ENCODE measurements at places on chromosomes 1 and 21.

GRCh38 chr1:182629499-182630096 is 25.4 kb upstream of the RGS16 start:
- DNase-seq, result no peak

DNA sequence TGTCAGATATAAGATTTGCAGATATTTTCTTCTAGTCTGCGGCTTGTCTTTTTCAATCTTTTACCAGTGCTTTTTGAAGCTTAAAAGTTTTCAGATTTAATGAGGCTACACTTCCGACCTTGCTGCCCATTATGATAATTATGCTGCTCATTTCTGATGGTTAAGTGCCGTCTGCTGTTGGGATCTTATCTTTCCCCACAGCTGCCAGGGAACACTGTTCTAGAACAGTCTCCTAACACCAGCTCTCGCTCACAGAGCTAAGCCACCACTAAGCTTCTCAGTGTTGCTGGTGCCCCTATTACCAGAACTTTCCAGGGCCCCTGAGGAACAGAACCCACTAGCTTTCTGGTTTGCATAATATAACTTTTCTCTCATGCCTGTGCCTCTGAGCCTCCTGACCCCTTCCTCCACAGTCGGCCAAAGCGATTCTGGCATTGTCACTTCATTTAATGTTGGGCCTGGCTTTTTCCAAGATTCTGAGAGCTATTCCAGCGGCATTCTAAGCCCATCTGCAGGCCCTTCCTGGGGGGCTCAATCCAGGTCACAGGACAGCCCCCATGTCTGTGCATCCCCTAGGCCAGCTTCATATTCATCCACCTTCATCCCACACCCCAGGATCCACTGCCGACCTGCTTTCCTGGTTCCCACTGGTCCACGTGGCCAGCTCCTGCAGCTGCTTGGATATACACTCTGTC is 237.0 kb downstream of the PTPRU start:
- DNase-seq, result peak; percentile 27

DNA sequence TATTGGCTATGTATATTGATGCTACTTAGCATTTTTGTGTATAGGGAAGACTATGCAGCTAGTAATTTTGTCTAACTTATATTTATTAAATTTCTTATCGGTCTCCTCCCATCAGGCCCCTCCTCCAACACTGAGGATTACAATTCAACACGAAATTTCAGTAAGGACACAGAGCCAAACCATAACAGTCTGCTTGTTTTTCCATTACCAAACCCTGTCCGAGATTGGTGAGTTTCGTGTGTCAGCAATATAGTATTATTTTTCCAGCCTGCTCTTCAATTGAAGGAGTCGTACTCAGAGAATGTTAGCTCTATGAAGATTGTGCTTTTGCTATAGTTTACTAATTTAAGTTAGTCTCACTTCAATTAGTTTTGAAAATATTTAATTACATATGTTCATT is 1495.3 kb downstream of the MRPL39 start:
- DNase-seq, result no peak

- DNase-seq, result no peak
Observed at GRCh38 chr21:34282223-34282622, 81.6 kb upstream of the KCNE2 start.

DNA sequence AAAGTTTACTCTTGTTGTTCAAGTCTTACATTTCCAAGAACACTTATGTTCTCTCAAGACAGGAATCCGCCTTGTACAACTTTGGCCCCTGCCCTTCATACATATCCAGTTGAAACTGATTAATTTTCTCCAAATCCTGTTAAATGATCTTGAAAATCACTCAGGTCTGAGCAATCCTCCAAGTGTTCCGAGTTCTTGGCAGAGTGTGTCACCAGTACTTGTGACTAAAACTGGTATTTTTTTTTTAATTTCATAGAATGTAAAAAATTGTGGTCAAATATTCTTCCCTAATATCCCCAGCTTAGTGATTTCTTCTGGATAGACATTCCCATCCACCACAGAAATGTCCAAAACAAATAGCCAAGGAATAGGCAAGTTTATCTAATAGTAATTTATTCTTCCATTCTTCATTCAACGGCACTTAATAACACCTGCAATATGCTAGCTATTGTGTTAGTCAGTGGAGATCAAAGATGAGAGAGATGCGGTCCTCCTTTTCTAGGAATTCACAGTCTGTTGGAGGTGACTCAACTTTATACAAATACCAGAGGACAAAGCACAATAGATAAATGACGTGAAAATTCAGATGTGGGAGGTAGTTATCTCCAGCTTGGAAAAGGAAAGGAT is 71.4 kb downstream of the DIRAS3 start:
- no peak for DNase-seq

DNA sequence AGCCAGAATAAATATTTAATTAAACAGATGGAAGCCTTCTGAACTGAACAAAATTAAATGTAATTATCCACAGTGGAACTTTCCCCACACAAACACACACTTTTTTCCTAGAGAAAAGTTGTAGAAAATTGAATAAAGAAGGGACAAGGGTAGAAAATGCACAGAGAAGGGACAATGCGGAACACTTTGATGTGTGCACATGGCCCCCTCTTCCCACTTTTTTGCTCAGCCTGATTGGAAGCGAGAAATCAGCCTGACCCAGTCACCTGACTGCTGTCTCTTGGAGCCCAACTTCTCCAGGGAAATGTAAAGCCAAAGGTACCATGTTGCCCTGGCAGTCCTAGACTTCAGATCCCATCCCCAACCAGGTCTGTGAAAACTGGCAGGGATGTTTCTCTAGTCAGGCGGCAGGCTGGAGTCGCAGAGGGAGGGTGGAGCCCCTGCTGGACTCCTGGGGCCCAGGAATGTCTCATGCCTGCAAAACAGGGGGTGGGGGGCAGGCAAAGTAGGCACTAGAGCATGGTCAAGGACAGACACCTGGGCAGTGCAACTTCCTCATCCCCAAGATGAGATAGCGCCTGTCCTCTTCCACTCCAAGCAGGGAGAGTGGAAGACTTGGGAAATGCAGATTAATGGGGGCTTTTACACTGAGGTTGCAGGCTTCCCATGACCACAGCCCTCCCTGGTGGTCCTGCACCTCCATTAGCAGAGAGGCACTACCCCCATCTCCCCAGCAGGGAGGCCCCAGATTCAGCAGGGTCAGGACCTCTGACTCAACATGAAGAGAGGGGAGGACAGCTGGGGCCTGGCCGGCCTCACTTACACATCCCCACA is 2.8 kb downstream of the CERS2 start:
- DNase-seq, result no peak

GRCh38 chr1:244211559-244211944 is 160.5 kb downstream of the ZBTB18 start:
- no peak for DNase-seq

GRCh38 chr21:46218906-46219590 is 9.5 kb downstream of the LSS start:
- peak; percentile 53 for DNase-seq

- no peak for DNase-seq
Observed at GRCh38 chr1:192601567-192601966, 26.0 kb downstream of the RGS1 start.

GRCh38 chr1:100075773-100076172 is 57.0 kb downstream of the SASS6 start:
- no peak for DNase-seq

GRCh38 chr1:62438163-62438562 is 1.3 kb downstream of the USP1 start:
- no peak for DNase-seq

- DNase-seq, result no peak
Observed at GRCh38 chr1:226846786-226847185, 23.6 kb upstream of the PSEN2 start.

GRCh38 chr1:212167098-212167497 is 118.1 kb upstream of the PPP2R5A start:
- DNase-seq, result peak; percentile 65

- DNase-seq, result peak; percentile 89
Observed at GRCh38 chr1:93666613-93667384, 14.8 kb downstream of the BCAR3 start.

DNA sequence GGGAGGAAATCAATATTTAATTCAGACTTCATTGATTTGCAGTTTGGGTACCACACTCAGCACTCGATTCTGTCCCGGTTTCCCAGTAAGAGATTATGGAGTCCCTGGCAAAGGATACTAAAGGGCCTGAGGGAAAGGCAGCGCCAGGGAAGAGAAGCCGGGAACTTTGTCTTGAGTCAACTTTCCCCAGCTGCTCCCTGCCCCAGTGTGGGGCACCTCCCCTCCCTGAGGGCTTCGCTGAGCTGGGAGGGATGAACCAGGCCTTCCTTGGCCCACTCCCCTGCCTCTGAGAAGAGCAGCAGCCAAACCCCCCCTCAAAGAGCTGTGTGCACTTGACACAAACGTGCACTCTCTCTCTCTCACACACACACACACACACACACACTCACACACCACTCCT is 32.6 kb downstream of the OPTC start:
- DNase-seq, result peak; percentile 58

DNA sequence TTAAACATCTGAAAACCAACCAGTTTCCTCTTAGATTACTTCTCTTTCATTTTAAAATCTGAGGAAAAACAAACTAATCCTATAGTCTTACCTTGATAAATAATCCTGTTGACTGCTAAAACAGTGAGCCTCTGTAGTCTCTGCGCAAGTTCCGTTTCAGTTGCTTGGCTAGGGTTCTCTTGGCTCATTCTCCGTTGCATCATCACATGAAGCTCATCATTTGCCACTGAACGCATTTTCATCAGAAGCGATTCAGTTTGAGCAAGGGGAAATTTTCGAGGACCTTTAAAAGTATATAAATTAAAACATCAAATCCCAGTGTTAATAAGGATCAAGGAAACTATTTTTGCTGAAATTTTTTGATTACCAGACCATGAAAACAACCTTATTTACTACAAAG is 96.7 kb upstream of the GNG4 start:
- DNase-seq, result no peak

- no peak for DNase-seq
Observed at GRCh38 chr1:117653732-117654492, 48.1 kb downstream of the TENT5C start.

- DNase-seq, result peak; percentile 55
Observed at GRCh38 chr21:42580793-42581321, 67.2 kb downstream of the SLC37A1 start.

GRCh38 chr1:206572835-206573234 is 39.4 kb downstream of the EIF2D start:
- DNase-seq, result no peak

- DNase-seq, result no peak
Observed at GRCh38 chr1:77412069-77412819, 130.4 kb downstream of the AK5 start.

DNA sequence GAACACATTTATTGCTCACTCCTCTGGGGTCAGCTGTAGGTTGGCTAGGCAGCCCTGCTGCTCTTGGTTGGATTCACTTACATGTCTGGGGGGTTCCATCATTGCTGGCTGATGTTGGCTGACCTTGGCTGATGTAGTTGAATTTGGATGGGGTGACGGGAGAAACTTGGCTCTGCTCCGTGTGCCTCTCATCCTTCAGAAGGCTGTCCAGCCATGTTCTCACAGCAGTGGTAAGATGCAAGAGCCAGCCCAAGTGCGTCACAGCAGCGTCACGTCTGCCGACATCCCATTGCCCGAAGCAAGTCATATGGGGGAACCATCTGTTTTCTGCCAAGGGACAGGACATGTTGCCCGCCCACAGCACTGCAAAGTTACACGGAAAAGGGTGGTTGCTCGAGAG is 613.5 kb downstream of the MATN1 start:
- DNase-seq, result peak; percentile 81

- DNase-seq, result peak; percentile 52
Observed at GRCh38 chr1:29960156-29960755, 723.9 kb downstream of the PTPRU start.

- DNase-seq, result no peak
Observed at GRCh38 chr1:9848022-9848421, 24.3 kb upstream of the CLSTN1 start.

DNA sequence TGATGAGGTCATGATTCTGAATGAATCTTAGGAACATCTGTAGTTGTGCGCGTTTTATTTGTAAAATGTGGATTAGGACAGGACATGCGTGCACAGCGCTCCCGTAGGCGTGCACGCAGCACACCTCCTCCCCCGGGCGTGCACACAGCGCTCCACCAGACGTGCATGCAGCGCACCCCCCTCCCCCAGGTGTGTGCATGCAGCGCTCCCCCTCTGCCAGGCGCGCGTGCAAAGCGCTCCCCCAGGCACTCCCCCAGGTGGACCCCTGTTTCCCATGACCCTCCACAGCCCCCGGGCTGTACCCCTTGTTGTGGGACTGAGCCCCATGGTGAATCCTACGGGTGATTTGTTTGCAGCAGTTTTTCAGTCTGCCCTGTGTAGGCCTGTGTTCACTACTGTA is 61.6 kb downstream of the S100B start:
- DNase-seq, result peak; percentile 40

GRCh38 chr1:57058652-57059501 is 93.1 kb upstream of the C8B start:
- DNase-seq, result no peak

- no peak for DNase-seq
Observed at GRCh38 chr1:195604287-195604686, 1004.0 kb downstream of the KCNT2 start.

DNA sequence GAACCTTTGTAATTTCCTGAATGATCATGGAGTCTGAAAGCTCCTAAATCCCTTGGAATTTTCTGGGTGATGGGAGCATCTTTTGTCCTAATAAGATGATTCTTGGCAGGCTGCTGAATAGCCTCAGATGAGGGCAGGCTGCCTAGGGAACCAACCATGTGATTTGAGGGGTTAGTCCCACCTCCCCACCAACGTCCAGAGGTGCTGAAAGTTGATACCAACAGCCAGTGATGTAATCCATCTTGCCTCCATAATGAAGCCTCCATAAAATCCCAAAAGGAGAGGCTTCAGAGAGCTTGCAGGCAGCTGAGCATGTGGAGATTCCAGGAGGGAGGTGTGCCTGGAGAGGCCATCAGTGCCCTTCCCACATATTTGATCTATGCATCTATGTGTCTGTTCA is 43.7 kb downstream of the GTF2B start:
- DNase-seq, result no peak

- no peak for DNase-seq
Observed at GRCh38 chr1:54108156-54108555, 44.6 kb downstream of the CDCP2 start.

- DNase-seq, result peak; percentile 28
Observed at GRCh38 chr1:47679301-47679791, 241.5 kb downstream of the FOXD2 start.

- DNase-seq, result peak; percentile 95
Observed at GRCh38 chr1:6259491-6260362, 1.2 kb downstream of the GPR153 start.

- DNase-seq, result peak; percentile 87
Observed at GRCh38 chr1:15153842-15154479, 414 bp downstream of the TMEM51 start.

DNA sequence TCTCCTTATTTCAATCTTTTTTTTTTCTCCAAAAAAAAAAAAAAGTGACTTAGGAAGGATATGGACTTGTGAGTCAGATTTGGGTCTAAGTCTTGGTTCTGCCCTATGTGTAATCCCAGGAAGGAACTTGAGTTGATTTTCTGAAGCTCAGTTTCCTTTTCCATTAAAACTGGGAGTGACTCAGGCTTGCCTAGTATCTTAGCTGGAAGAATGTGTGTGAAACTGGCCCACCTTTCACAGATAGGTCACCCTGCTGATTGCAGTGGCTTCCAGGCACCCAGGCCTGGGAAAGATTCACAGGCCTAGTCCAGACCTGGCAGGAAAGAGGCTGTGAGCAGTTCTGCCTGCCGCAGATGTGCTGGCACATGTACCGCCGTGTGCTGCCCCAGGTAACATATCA is 218.3 kb upstream of the HOOK1 start:
- DNase-seq, result no peak
